ENCODE measurements at places on chromosomes 6 and 20.

- no peak for DNase-seq
Observed at GRCh38 chr6:139470997-139471396, 96.5 kb upstream of the CITED2 start.

- DNase-seq: no peak
Observed at GRCh38 chr6:56862415-56863175, 92.3 kb upstream of the BEND6 start.

- no peak for DNase-seq
Observed at GRCh38 chr6:43942616-43943015, 172.6 kb downstream of the VEGFA start.

DNA sequence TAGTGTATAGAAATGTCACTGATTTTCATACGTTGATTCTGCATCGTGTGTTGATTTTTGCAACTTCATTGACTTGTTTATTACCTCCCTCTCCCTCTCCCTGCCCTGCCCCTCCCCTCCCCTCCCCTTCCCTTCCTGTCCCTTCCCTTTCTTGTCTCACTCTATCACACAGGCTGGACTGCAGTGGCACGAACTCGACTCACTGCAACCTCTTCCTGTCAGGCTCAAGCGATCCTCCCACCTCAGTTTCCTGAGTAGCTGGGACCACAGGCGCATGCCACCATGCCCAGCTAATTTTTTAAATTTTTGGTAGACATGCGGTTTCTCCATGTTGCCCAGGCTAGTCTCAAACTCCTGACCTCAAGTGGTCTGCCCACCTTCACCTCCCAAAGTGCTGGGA, 19.2 kb upstream of the PPP1R14C start:
- no peak for DNase-seq

DNA sequence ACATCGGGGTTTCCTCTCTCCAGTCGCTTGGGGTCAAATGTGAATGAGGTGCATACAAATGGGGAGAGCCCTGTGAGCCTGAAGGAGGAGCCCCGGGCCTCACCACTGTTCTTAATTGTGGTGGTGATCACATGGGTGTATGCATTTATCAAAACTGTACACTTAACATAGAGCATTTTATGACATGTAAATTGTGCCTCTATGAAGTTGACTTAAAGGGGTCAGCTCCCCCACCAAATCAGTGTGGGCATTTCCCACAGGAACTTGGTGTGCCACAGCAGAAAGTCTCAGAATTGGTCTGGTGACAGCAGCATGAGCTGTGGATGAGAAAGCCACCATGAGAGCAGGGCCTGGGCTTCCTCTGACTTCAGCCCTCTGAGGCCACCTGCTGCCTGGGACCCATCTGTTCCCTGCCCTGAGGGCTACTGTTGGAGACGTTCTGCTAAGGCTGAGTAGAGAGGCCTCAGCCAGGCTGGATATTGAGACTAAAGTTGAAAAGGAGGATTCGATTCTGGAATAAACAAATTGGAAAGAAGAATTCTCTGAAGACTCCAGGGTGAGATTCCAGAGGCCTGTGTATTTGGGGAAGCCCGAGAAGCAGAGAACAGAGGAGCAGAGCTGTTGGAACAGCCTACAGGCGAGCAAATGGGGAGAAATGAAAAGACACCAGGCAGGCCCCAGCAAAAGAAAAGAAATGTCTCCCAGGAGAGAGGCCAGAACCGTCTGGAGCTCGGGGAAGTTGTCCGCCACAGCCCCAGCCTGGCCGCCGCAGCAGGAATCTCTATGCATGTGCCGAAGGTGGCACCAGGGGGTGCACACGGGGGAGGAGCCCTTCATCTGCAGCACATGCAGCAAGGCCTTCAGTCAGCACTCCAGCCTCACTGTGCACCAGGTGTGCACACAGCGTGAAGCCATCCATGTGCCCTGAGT, 37.6 kb upstream of the XRN2 start:
- DNase-seq: no peak

DNA sequence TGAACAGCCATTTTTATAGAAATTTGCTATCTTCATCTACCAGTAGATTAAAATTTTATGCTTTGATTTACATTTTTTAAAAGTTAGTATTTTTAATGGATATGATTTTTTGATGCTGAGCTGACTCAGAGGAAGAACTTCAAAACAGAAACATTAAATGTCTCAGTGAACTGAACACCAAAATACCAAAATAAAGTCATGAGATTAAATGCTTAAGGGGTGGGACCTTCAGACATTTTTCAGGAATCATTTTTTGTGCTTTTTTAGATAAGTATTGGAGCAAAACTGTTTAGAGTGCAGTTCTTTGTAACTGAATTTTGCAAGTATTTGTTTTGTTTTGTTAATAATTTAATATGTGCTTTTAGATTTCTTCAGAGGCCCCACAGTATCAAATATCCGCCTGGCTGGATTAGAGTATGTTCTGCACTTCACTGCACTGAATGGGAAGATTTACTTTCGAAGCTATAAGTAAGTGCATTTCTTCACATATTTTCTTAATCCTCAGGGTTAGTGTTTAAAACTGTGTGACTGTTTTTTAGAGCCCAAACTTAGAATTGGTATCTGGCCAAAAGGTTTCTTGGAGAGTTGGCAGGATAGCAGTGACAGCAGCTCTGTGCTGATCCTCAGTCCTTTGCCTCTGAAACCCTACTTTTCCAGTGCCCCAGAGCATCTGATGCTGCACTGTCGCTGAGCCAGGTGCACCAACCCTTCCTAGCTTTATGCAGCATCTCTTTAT, 33.7 kb downstream of the RPF2 start:
- DNase-seq: no peak

DNA sequence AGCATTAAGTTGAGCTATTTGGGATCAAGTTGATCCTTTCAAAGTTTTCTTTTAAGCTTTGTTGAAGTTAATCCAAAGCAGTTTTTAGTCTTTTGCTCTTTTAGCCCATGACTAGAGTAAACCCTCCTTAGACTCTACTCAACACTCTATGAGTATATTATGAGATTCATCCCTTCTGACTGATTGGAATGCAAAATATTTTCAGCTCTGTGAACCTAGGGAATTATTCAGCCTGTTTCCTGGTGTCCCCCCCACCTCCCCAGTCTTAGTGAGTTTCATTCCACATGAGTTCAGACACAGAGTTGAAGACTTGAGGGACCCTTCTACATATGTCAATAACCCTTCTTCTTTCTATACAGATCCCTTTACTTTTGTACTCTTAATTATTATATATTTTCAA, 413.7 kb downstream of the RFPL4B start:
- no peak for DNase-seq

- DNase-seq: peak; percentile 18
Observed at GRCh38 chr6:18062733-18063132, 59.7 kb downstream of the NHLRC1 start.

- no peak for DNase-seq
Observed at GRCh38 chr20:59388402-59388801, 88.0 kb downstream of the EDN3 start.

GRCh38 chr6:42200035-42200434, 5.3 kb upstream of the GUCA1B start:
- DNase-seq: no peak

GRCh38 chr6:6564154-6564553, 24.4 kb upstream of the LY86 start:
- no peak for DNase-seq

DNA sequence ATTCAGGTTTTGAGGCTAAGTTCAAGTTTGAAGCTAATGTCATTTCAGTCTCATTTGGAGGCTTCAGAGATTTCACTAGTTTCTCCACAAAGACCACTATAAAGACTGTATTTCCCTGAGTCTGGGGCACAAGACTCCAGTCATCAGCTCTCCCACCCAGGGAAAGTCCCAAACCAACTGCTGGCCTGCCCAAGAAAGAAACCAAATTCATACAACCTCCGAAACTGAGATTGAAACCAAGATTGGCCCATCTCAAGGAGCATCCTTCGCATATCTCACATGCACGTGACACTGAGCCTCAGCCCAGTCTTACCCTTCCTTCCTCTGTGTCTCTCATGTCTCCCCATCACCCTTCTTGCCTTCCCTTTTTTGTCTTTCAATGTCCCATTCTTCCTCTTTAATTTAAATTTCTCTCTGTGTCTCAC, 3.5 kb upstream of the LTA start:
- no peak for DNase-seq

DNA sequence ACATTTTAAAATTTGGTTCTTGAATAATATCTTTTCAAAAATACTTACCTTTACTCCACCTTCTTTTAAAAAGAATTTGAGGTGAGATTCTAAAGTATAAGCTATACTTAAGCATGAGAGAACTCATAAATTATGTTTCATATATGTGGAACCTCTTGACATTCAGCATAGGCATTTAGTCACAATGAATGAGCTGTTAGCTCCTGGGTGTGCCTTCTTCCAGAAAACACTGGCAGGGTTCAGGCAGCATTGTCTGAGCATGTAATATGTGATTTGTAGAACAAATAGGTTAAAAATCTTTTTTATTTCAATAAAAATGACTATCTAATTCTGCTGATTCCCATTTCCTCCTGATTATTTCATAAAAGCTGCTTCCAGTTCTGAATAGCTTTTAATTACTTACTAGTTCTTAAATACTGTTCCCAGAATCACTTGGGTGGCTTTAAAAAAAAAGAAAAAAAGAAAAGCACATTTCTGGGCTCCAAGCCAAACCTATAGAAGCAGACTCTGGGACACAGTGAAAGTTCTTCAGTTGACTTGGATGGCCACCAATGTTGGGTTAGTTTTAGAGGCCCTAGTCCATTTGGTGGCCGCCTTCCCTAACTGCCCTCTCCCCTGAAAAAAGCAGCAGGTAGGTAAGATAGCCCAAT, 20.2 kb downstream of the RNF8 start:
- peak; percentile 72 for DNase-seq

GRCh38 chr6:36000451-36000850, 24.0 kb downstream of the SLC26A8 start:
- no peak for DNase-seq

- no peak for DNase-seq
Observed at GRCh38 chr20:38905375-38905774, 20.8 kb upstream of the FAM83D start.

DNA sequence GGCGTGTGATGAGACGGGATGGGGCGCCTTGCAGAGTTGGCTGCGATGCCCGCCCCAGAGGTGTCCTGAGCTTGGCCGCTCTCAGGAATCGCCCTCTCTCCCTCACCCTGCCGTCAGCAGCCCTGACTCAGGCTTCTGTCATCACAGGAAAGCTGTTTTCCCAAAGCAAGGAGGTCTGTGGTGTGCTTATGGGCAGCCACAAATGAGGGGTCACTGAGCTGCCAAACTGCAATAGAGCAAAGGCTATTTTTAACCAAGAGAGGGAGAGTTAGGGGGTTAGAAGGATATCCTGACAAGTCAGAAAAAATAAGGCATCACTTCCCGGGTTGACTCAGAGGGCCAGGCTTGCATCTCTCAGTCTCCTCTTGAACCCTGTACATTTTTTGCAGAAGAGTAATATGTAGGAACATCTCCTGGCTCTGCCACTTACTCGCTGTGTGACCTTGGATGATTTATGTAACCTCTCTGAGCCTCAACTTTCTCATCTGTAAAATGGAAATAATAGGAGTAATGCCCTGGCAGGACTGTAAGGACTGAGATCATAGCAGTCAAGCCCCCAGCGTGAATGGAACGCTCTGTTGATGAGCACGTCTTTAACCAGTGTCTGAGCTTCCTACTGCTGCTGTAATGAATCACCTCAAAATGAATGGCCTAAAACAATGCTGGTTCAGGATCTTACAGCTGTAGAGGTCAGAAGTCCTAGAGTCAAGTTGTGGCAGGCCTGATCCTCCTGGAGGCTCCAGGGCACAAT, 181.9 kb downstream of the NFATC2 start:
- DNase-seq: no peak

GRCh38 chr6:35497571-35498421, 917 bp upstream of the TEAD3 start:
- DNase-seq: no peak

- DNase-seq: no peak
Observed at GRCh38 chr6:30918670-30919069, 4.6 kb downstream of the VARS2 start.

DNA sequence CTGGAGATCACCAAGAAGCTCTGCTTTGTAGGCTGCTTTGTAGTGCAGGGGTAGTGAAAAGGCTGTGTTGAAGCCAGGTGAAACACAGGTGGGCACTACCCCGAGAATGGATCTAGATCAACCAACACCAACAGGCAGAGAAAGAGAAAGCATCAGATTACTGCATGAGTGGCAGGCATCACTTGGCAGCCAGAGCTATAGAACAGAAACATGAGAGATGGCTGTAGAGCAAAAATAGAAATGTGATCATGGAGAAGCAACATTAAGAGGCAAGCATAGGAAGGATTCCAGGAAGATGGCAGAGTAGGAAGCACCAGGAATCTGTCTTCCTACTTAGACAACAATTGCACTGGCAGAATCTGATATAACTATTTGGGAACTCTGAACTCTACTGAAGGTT, 311.1 kb upstream of the TCF21 start:
- DNase-seq: no peak

- DNase-seq: no peak
Observed at GRCh38 chr6:13101409-13101808, 226.9 kb downstream of the TBC1D7 start.

- no peak for DNase-seq
Observed at GRCh38 chr6:143498428-143498827, 13.1 kb downstream of the FUCA2 start.

DNA sequence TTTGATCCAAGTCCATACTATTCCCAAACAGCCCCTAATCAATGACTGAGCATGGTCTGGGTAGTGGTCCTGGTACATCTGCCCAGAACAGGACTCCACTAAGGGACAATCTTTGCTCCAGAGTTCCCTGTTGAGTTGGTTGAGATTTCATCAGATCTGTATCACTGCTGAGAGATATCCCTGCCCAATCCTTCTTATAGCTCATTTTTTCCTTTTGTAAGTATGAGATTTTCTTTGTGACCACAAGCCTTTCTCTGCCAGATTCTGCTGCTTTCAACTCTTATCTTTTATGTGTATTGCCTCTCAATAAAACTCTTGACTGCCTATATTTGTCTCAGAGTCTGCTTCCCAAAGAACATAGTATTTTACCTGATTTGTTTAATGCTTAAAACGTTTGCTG, 46.2 kb upstream of the LAMA2 start:
- DNase-seq: no peak

GRCh38 chr6:143298071-143298470, 152.4 kb downstream of the ADAT2 start:
- no peak for DNase-seq

DNA sequence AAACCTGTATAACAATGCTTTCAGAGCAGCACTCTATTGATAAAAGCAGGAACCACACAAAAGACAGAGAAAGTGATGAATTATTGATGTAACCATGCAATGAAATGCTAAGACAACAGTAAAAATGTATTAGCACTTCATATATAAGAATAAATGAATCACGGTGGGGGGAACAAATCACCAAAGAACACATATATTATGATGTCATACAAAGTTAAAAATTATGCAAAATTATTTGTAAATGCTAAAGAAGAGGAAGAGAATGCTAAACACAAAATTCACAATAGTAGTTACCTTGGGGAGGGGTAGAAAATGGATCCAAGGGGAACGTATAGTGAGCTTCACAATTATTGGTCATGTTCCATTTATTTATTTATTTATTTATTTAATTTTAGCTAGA, 133.9 kb downstream of the KIF13A start:
- DNase-seq: no peak

DNA sequence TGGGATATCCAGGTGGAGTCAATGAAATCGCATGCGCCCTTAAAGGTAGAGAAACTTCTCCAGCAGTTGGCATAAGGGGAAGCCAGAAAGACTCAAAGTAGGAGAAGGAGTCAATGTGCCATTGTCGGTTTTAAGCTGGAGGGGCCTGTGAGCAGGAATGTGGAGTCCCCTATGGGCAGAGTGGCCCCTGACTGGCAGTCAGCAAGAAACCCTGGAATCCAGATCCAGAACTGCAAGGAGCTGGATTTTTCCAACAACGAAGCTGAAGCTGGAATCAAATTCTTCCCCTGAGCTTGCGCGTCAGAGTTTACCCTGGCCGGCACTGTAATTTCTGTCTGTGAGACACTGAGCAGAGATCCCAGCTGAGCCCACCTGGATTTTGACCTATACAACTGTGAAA, 315.0 kb downstream of the DHX35 start:
- no peak for DNase-seq

All from spinal cord (tissue), 10 donors.